Frontal cortex (tissue), 4 donors: ENCODE measurements at places on chromosomes 3 and 15.

- DNase-seq: no peak
Observed at GRCh38 chr3:16265455-16265786, 409 bp downstream of the OXNAD1 start.

DNA sequence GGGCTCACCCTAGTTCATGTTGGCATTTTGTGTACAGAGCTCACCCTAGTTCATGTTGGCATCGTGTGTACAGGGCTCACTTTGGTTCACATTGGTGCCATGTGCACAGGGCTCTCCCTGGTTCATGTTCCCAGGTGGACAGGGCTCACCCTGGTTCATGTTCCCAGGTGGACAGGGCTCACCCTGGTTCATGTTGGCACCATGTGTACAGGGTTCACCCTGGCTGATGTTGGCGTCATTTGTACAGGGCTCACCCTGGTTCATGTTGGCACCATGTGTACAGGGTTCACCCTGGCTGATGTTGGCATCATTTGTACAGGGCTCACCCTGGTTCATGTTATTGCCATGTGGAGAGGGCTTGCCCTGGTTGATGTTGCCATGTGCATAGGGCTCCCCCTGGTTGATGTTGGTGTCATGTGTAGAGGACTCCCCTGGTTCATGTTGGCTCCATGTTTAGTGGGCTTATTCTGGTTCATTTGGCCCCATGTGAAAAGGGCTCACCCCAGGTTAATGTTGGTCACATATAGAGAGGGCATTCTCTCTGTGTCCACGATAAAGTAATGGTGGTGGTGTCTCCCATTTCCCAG is 31.7 kb upstream of the NR2C2 start:
- DNase-seq: no peak

GRCh38 chr3:43246976-43247375 is 39.4 kb upstream of the SNRK start:
- no peak for DNase-seq

DNA sequence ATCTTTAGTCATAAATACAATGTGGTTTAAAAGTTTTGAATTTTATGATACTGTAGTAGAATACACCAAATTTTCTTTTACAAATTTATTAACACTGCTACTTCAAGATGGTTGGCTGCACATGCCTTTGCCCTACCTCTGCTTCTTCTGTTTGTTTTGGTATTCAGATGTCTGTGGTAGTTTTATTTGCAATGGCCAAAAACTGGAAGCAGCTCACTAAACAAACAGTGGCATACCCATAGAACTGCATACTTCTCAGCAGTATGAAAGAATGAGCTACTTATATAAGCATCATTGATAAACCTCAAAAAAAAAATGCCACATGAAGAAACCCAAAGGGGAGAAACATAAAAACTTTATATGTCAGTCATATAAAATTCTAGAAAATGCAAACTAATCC is 19.5 kb downstream of the ARIH2 start:
- DNase-seq: no peak

- no peak for DNase-seq
Observed at GRCh38 chr15:98657721-98658120, 9.4 kb downstream of the IGF1R start.

- DNase-seq: no peak
Observed at GRCh38 chr3:46733026-46733800, 15.5 kb upstream of the PRSS50 start.

- DNase-seq: no peak
Observed at GRCh38 chr3:79490165-79491028, 277.4 kb downstream of the ROBO1 start.

DNA sequence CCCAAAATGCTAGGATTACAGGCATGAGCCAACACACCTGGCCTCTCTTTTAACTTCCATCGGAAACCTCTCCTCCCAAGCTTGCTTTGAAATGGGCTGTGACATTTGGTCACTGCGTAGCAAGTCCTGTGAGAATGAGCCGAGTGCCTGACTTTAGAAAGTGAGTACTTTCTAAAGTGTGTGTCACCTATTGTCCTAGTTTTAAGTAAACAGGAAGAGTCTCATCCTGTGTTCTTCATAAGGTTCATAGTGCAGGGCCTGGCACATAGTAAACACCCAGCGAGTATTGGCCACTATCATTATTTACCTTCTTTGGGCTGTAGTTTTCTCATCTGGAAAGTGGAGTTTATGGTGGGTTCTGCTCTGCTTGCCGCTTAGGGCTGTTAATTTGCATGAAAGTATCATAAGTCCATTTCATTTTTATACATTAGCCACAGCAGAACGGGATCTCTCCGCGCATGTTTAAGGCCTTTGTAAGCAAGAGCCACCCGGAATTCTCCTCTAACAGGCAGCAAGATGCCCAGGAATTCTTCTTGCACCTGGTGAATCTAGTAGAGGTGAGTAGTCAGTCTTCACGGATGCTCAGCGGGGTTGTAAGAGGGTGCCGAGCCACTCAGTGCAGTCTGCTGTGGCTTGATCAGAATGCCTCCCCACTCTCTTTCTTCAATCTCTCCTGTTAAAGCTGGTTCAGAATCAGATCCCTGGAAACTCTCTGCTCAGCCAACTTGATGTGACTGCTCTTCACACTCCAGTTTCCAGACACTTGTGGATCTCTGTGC is 87.2 kb downstream of the USP13 start:
- DNase-seq: no peak

- no peak for DNase-seq
Observed at GRCh38 chr3:27758083-27758482, 36.0 kb upstream of the EOMES start.

GRCh38 chr3:61141227-61141626 is 110.0 kb downstream of the FHIT start:
- DNase-seq: no peak

DNA sequence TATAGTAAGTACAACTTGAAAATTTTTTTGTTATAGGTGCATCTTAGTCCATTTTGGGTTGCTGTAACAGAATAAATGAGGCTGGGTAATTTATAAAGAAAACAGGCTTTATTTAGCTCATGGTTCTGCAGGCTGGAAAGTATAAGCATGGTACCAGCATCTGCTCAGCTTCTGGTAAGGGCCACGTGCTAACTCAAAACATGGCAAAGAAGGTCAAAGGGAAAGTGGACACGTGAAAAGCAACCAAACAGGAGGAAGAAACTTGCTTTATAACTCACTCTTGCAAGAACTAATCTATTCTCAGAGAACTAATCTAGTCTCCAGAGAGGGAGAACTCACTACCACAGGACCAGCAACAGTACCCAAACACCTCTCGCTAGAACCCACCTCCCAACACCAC is 9.1 kb downstream of the HDGFL3 start:
- DNase-seq: no peak

GRCh38 chr15:91652610-91653207 is 200.8 kb upstream of the SLCO3A1 start:
- DNase-seq: no peak

DNA sequence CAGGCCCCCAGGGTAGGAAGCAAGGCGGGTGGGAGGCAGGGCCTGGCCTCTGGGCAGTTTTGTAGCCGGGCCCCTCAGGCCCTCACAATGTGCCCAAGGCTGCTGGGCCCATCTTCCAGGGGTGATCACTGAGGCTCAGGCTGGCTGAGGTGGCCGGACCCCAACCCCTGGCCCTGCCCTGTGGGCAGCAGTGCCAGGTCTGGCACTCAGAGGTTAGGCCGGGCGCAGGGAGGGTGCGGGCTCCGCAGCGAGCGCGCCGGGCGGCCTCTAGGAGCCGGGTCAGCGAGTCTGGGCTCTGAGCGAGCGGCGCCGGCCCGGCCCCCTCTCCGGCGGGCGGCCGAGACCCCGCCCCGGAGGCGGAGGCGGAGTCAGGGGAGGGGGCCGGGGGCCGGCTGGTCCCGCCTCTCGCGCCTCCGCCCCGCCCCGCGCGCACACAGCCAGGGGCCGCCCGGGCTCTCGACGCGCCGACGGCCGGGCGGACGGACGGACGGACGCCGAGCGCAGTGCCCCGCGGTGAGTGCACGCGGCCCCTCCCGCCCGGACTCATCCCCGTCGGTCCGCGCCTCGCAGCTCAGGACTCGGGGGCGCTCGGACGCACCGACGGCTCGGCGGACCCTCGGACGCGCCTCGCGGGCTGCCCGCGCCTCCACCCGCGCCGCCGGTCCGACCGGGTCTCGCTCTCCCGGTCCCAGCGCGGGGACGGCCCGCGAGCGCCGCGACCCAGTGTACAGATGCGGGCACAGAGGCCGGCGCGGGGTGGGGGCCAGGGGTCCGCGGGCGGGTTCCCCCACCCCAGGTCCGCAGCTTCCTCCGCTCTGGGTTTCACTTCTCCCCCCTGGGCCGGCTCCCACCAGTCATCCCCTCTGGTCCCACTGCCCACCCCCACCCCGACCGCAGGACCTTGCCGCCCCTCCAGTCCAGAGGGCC is at the start of gene FBLN2:
Gene FBLN2 (plus strand): TSS at position 430 of the 927 bp plus-strand sequence. CDS start 21,231 bp downstream, outside the sequence.
- DNase-seq: peak; percentile 80

GRCh38 chr15:95279277-95280019 is 1048.1 kb downstream of the MCTP2 start:
- DNase-seq: no peak

DNA sequence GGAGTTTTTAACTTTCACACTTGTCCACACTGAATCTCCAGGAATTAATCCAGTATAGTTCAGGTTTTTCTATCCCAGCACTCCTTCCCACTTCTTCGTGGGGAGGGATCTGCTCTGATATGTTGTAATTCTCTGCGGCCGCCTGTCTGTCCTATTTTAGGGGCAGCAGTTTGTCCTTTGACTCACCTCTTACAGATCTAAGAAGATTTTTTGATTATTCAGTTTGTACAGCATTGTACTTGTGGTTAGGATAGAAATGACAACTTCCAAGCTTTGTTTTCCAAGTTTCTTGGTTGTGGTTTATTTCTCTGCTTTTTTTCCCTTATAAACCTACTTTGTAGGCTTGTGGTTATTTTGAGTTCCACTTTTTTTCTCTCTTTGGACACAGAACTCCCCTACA is 601.7 kb downstream of the SI start:
- DNase-seq: no peak

DNA sequence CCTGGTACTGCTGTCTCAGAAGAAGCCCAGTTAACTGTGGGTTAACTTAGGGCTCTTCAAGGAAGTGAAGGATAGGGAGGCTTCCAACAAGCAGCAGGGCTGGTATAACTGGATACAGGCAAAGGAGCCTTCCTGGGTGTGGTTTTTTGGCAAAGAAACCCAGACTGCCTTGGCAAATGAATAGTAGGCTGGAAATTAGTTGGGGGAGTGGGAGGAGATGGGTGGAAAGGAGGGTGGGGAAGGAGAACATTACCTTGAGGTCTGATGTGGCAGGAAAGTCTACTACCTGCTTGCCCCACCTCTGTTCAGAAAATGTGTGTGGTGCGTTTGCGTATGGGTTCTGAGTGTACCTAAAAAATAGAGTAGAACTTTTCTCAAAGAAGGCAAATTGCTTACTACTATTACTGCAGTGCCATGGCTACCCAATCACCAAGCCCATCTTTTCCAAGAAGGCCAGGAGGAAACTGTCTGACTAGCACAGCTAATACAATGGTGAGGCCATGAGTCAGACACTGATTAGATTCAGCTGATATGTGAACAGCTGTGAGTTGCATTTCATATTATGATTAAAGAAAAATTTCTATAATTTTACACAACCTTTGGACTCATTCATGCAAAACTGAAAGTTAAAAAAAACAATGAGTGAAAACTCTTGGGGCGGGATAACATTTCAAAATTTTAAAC is 55.2 kb downstream of the SPTSSB start:
- no peak for DNase-seq

- DNase-seq: no peak
Observed at GRCh38 chr3:164004205-164004604, 1074.1 kb downstream of the SI start.

DNA sequence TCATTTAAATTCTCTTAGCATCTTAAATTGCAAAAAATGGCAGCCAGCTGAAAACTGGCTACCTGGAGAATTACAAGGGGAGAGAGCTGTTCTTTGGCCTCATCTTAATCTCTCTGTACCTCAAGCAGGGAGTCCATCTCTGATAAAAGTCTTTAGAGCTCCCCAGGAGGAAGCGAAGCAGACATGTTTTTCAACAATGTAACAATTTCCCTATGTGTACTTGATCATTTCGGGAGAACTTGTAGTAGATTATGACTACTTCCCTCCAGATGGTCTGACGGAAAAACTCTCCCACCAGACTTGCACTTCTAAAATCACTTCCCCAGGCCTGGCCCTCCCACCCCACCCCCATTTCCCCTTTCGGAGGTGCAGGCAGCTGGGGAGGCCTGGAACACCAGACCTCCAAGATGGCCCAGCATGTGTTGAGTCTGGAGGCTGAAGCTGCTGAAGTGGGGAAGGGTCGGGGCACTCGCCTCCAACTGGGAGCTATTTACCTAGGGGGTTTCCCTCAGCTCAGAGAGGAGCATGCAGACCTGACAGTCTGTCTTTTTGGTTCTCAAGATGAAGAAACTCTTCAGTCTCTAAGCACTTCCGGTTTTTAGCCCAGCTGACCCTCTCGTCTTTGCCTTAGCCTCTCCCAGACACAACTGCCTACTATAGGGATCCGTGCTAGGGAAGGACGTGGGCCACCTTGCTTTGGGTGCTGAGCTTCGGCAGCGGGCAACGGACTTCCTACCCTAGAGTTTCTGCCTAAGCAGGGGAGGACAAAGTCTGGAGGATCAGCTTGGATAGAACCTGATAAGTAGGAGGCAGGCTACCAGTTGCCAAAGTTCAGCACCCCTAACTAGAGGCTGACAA is 164.0 kb upstream of the TBL1XR1 start:
- no peak for DNase-seq

GRCh38 chr3:14789640-14790285 is 29.0 kb upstream of the FGD5 start:
- no peak for DNase-seq

GRCh38 chr3:136957751-136958288 is at the start of gene IL20RB:
IL20RB (plus strand) TSS chr3:136957983; CDS start chr3:136958114, 131 bp downstream.
- no peak for DNase-seq

- DNase-seq: no peak
Observed at GRCh38 chr15:38207621-38208020, 45.0 kb upstream of the SPRED1 start.

DNA sequence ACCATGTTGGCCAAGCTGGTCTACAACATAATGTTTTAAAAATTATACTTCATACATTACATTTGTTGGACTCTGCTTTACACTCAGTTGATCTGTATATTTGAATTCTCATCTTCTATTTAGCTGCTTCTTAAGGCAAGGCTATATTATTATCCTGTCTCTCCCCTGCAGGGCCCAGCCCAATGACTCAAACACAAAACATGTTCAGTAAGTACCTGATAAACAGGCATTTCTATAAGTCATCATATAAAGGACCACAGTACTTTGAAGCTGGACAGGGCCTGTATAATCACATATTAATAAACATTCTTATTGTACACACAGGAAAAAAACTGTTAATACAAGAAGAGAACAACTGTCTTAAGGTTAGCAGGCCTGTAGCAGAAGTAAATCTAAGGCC is 36.2 kb downstream of the NGLY1 start:
- no peak for DNase-seq
